Tongue (tissue), 3 donors: ENCODE measurements at places on chromosomes 7 and 10. TPM values are rescaled to one million over a fixed set of nuclear protein-coding genes. Genes with fewer than 3 reads are reported as not detected.

Gene CPVL
- total RNA-seq, result 11.7 TPM

DNA sequence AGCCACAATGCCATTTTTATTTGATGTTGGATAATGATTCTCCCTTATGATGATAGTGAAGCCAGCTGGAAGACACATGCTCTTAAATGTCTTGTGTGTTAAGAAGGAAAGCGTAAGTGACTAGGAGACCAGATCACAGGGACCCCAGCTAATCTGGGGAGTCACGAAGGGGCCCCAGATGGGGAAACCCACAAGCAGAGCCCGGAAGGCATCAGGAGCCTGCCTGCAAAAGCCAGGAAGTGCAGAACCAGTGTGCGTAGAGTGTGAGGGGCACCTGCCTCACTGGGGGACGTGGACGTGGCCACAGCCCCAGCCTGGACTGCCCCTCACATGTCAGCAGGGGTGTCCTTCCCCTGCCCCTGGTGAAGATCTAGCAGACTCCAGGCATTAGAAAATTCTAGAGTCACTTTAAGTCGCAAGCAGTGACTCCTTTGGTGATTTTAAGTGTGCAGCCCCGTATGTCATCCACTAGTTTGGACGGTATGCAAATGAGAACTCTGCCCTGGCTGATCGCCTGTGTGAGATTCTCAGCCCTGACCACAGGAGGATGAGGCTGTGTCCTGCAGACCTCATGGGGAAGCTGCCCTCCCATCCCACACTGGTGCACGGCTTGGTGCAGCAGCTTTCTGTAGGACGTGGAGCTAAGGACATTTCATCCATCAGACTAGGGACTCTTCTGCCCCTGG is 243.0 kb downstream of the WDR37 start:
- no peak for DNase-seq

DNA sequence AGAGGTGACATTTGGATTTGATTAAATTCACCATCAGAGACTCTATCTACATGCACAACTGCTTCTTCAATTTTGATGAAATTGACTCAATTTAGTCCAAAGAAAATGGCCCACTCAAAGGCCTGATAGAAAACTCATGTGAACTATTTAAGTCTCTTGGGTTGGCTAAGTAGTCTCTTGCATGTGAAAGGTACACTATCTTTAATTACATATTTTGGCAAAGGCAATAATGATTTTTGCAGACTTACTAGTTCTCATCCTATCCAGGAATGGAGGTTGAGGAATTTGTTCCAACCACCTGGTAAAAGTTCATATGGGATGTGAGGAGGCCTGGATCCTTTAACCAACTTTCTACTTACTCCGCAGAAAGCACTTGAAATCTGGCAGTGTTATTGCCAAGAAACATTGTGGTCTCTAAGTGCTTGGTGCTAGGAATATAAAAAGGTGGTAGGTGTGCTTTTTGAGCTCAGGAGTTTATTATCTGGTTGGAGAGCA is 618.6 kb upstream of the MKI67 start:
- DNase-seq, result peak; percentile 70

Gene CTNNA3
- 15.5 TPM for total RNA-seq

- DNase-seq, result no peak
Measured at GRCh38 chr7:41793556-41793955, 90.7 kb upstream of the INHBA start.

DNA sequence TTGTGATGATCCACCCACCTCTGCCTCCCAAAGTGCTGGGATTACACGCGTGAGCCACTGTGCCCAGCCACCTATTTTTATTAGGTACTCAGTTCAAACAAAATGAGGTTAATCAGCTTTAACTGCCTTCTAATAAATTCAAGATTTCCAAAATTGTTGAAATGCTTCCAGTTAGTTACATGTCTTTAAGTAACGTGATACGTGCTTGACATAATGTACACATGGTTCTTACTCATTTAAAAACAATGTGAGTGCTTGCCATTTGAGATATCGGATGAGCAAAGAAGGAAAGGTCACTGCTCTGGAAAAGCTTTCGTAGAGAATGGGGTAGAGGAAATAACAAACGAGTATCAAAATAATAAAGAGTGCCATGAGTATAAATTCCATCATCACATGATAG is 83.6 kb downstream of the KMT2E start:
- peak; percentile 7 for DNase-seq

Gene FRAT1
- total RNA-seq, result 1.6 TPM
